Karpas-422 (cell line): ENCODE measurements at places on chromosomes 11 and 22. TPM values are rescaled to one million over a fixed set of nuclear protein-coding genes. Genes with fewer than 3 reads are reported as not detected.

PATZ1 gene
- 65.4 and 87.4 TPM in 2 replicates for total RNA-seq

SYCE3 gene
- not detected in 2 replicates for total RNA-seq

TNNI2 gene
- total RNA-seq: 0.36 TPM in 1 of 2 replicates, not detected in the other

TMEM191B gene
- 0.32 and 3.8 TPM in 2 replicates for total RNA-seq

MAPK8IP2 gene
- total RNA-seq: 1.3 and 1.6 TPM in 2 replicates

CAVIN3 gene
- not detected in 2 replicates for total RNA-seq

PHLDA2 gene
- total RNA-seq: 0.25 TPM in 1 of 2 replicates, not detected in the other

NXPE4 gene
- not detected in 2 replicates for total RNA-seq

CARD18 gene
- total RNA-seq: not detected in 2 replicates

SLC25A22 gene
- 9.3 and 23.4 TPM in 2 replicates for total RNA-seq

KRTAP5-9 gene
- total RNA-seq: not detected in 2 replicates

LYVE1 gene
- total RNA-seq: not detected in 2 replicates

ADM gene
- total RNA-seq: 0.43 TPM in 1 of 2 replicates, not detected in the other

IMMP1L gene
- 63.1 and 83.4 TPM in 2 replicates for total RNA-seq

MMP1 gene
- total RNA-seq: not detected in 2 replicates

CBLIF gene
- not detected in 2 replicates for total RNA-seq

MS4A6E gene
- total RNA-seq: not detected in 2 replicates

GLYATL1B gene
- total RNA-seq: not detected in 2 replicates

MYEOV gene
- 0.22 and 0.25 TPM in 2 replicates for total RNA-seq

KRTAP5-10 gene
- not detected in 2 replicates for total RNA-seq

NXPE1 gene
- total RNA-seq: not detected in 2 replicates

MRGPRX3 gene
- total RNA-seq: not detected in 2 replicates

FLRT1 gene
- not detected in 2 replicates for total RNA-seq

OR52I2 gene
- not detected in 2 replicates for total RNA-seq

TREH gene
- not detected in 2 replicates for total RNA-seq

MMP10 gene
- total RNA-seq: not detected in 2 replicates

FOLH1 gene
- not detected in 2 replicates for total RNA-seq

HMOX1 gene
- total RNA-seq: 1.3 and 1.8 TPM in 2 replicates

ARHGEF17 gene
- 0.11 TPM in 1 of 2 replicates, not detected in the other for total RNA-seq

MS4A12 gene
- total RNA-seq: 6.3 and 8.2 TPM in 2 replicates

MFRP gene
- total RNA-seq: not detected in 2 replicates

ATG2A gene
- 16.2 and 24.6 TPM in 2 replicates for total RNA-seq

GLYAT gene
- total RNA-seq: not detected in 2 replicates

TRPC6 gene
- total RNA-seq: not detected in 2 replicates

CASP5 gene
- not detected in 2 replicates for total RNA-seq

HBE1 gene
- not detected in 2 replicates for total RNA-seq

PRG3 gene
- not detected in 2 replicates for total RNA-seq

PDE2A gene
- total RNA-seq: 1.8 and 10.4 TPM in 2 replicates
